Activated CD4-positive, alpha-beta T cell treated with anti-CD3 and anti-CD28 coated beads, Interleukin-2, amount 10 ng/mL, durations not matched to agents 7 days and 5 days (primary cell): ENCODE measurements at places on chromosomes 2 and 18.

DNA sequence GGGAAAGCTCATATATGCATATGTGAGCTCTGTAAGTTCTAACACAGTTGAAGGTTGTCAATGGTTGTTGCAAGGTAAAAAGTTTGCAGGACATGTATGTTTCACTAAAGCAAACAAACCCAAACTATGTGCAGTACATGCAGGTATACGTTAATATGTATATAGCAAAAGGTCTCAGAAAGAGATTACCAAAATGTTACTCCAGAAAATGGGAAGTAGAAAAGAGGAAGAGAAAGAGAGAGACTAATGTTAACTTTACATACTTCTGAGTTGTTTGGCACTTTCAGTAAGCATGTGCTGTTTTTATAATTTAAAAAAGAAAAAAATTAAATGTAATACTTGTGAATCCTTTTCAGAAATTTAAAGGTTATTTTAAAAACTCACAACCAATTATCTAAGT is 32.8 kb upstream of the PEX13 start:
- no peak overlapping the region for H3K4me3 ChIP-seq
- no peaks in the 10 kb centered on the region for H3K27me3 ChIP-seq
- H3K27ac ChIP-seq, result no peak overlapping the region
- no peak for DNase-seq

GRCh38 chr2:232483311-232483922 is 4.2 kb downstream of the ECEL1 start:
- no peak overlapping the region for H3K4me3 ChIP-seq
- peaks cover 22% of the 10 kb centered on the region for H3K27me3 ChIP-seq
- no peak overlapping the region for H3K27ac ChIP-seq

DNA sequence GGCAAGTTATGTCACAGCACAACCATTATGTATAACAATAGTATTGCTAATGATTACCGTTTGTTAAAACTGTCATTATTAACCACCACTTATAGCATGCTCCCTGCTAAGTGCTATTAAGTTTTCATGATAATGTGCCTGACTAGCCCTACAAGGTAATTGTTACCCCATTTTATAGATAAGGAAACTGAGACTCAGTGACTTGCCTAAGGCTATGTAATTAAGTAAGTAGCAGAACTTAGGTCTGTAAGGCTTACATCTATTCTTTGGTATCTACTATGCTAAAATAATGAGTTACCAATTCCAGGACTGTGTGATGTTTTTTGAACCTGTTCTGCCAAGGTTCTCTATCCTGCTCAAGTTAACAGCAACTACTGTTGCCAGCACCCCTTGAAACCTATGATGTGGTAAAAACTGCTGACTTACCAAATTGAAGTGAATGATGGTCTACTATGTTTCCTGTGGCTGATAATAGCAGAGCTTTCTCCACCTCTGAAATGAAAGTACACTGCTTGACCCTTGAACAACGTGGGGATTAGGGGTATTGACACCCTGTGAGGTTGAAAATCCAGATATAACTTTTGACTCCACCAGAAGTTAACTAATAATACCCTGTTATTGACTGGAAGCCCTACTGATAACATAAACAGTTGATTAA is 18.2 kb downstream of the ACVR2A start:
- no peak for DNase-seq
- no peaks in the 10 kb centered on the region for H3K27me3 ChIP-seq
- H3K36me3 ChIP-seq, result no peaks in the 10 kb centered on the region
- no peak overlapping the region for H3K4me3 ChIP-seq

GRCh38 chr2:234626566-234627130 is 129.8 kb upstream of the ARL4C start:
- H3K27me3 ChIP-seq, result peaks cover 4% of the 10 kb centered on the region
- H3K4me3 ChIP-seq, result no peak overlapping the region
- no peaks in the 10 kb centered on the region for H3K36me3 ChIP-seq
- no peaks in the 10 kb centered on the region for H3K4me1 ChIP-seq
- H3K27ac ChIP-seq, result no peak overlapping the region
